ENCODE measurements at places on chromosomes 2 and 18.

DNA sequence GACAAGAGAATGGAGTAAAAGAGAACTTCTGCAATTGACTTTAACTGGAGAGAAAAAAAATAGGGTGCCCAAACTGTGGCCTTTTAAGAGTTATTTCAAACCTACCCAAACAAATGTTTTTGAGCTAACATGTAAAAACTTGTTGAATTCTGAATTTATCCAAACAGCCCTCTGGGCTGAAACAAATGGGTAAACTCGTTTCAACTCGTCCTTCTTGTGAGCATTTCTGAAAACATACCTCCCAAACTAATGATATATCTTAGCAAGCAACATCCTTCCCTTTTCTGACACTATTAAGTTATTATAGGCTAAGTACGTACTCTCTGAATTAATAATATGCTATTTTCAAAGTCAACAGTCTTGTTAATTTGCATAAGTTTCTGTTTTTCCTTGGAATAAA lies 793.0 kb upstream of the ACVR2A start:
- DNase-seq, result no peak

DNA sequence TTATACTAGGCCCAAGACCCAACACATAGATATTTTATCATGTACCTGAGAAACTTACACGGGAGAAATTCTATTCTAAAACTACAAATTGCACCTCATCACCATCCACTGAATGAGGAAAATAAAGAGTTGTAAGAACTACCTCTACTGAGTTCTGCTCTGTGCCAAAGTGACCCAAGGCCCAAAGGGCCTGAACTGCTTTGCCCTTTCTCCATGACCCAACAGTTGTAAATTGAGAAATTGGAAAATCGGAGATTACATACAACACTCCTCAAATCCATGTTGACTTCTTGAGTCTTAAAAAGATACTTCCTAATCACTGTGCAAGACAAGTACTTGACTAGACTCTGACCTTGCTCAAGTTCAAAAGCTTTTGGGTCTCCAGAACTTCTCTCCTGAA lies 8.8 kb downstream of the NR4A2 start:
- no peak for DNase-seq

DNA sequence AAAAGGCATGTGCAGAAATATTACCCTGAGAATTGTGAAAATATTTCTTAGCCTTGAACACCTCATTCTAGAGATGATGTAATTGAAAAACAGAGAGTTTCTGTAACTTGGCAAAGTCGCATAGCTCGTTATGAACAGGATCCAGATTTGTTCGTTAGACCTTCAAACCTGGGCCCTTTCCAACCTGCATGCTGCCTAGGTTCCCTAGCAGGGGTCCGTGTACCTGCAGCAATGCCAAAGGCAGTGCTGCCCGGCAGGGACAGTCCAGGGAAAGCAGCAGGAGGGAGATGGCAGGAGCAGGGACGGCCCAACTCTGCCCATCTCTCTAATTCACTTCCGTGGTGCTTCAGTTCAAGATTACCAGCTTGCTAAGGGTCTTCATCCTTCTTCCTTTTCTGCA lies 12.0 kb downstream of the PIEZO2 start:
- no peak for DNase-seq

DNA sequence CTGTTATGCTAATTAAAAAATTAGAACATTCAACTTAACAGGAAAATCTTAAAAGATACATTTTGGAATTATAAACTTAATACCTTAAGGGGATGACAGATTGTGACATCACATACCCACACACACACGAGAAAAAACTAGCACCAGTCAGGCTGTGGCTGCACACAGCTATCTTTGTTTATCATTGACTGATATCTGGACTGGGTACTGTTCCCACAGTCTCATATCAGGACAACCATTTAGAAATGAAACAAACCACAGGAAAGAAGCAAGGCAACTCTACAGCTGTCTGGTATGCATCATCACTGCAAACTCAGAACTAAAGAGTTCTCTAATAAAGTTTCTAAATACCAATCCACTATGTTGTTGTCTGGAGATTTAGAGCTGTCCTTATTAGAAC lies 210.9 kb upstream of the SMAD7 start:
- DNase-seq, result no peak

GRCh38 chr18:50630895-50631294 lies 71.0 kb downstream of the MAPK4 start:
- no peak for DNase-seq

- DNase-seq, result no peak
These were observed 35.9 kb upstream of the NARS1 start for GRCh38 chr18:57657542-57657941.

- no peak for DNase-seq
These were observed 237.5 kb upstream of the TMEM200C start for GRCh38 chr18:6132751-6133368.

All from HTR-8/SVneo (cell line).